AG04450 (cell line): ENCODE measurements at places on chromosomes 16 and 17.

DNA sequence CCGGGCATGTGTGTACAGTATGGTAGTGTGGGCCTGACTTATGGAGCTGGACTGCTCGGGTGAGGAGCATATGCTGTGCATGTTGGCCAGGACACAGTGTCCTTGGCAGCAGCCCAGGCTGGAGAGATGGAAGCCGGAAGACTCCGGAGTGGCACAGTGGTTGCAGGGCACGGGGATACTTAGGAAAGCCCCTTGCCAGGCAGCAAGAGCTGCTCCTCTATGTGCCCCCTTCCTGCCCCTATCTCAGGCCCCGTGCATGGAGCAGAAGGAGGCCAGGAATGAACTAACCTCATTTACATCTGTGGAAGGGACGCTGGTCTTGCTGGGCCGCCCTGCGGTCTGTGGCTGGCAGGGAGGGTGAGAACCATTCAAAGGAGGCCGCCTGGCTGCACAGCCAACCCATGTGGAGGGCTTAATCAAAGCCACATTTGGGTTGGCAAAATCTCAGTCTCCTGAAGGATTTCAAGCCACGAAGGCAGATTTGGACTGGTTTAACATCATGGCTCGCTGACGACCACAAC lies 32.2 kb upstream of the RCVRN start:
- DNase-seq: no peak

DNA sequence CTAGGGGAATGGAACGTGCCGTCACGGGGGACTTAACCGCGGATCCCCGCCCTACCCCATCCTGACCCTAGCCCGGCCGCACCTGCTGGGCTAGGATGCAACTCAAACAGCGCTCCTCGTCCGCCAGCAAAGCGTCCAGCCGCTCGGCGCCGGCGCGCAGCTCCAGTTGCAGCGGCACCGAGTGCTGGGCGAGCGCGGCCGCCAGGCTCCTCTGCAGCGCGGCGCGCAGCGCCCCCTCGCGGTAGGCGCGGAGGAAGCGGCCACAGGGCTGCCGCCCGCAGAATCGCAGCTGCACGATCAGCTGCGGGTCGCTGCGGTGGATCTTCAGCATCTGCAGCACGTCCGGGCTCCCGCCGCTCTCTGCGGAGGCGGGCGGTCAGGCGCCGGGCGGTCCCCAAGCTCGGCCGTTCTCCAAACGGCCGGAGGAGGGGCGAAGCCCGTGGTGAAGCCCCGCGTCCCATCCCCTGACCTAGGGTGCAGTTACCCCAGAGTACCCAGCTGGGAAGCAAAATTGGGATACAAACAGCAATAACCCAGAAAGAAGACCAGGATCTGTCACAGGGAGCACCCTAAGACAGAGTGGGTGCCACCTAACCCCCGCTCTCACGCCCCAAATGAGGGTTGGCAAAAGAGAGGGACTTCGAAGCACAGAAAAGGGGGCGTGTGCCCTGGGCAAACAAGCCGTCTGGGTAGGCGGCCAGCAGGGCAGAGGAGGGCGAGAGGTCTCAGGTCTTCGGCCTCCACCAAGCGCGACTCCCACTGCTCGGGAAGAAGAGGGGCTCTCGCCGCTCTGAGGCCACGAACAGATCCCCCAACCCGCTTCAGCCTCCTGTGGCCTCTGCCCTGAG lies 4.2 kb downstream of the TRADD start:
- peak; percentile 33 for DNase-seq

DNA sequence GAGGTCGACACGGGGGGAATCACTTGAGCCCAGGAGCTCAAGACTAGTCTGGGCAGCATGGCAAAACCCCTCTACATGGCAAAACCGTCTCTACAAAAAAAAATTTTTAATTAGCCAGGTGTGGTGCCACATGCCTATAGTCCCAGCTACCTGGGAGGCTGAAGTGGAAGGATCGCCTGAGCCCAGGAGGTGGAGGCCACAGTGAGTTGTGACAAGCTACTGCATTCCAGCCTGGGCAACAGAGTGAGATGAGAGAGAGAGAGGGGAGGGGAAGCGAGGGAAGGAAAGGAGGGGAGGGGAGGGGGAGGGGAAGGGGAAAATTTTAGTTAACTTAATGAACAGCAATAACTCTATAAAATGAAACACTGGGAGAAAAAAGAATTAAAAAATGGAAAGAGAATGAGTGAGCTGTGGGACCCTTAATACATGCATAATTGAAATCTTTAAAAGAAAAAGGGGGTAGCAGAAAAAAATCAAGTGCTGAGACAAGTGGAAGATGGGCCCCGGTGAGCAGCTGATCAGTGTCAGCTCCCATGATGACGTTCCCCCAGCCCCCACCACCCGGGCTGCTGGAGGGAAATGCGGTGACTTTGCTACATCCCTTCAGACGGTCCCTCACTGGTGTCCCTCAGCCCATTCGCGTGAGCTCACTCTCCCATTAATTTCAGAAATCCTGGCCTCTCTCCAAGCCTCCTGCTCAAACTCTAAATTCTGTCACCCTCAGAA lies 2.7 kb downstream of the ASGR2 start:
- no peak for DNase-seq

DNA sequence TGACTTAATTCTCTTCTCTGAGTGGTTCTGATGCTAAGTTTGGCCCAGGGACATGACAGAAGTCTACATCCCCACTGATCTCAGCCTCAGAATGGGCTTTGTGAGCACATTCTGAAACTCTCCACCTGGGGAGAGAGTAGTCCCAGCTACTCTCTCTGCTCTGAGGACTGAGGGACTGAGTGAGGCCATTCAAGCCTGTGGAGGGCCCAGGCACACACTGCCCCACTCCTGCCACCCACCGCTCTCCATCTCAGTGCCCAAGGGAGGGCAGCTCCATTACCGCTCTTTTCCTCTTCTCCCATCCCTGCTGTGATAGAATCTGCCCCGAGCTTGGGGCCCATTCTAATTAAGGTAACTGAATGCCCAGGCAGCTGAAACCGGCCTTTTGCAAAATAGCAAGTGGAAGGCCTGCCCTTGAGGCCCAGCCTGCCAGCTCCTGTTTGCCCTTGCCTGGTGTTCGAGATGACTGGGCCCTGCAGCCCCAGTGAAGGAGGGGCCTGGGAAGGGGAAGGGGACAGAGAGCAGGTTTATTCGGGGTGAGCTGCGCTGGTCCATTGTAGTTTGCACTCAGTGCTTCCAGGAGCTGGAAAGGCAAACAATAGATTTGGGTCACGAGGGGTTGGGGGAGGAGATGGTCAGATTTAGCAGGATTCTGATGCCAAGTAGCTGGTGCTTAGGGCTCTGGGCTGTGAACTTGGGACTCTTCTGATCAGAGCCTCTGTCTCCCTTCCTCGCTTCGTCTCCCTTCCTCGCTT lies 76.2 kb downstream of the RAB11FIP4 start:
- no peak for DNase-seq

GRCh38 chr16:58409316-58409973 lies 17.2 kb downstream of the GINS3 start:
- DNase-seq: no peak
